OCI-M1 (cell line): ENCODE measurements at places on chromosomes 2 and 18.

DNA sequence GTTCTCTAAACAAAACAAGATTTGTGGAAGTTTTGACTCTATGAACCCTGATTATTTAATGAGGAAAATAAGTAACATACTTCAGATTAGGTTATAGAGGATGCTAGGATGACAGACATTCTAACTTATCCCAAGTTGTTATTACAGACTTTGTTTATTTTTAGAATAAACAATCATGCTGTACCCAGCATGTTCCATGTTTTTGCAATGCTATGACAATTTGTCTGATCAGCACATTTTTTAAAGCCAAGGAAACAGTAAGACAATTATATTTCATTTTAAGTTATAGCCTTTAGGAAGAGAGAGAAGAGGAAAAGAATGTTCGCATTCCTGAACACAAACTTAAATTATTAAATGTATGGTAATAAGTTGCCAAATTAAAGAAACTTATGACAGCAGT, 119.8 kb downstream of the KYNU start:
- no peak for DNase-seq

GRCh38 chr2:84641021-84641420, 124.7 kb downstream of the DNAH6 start:
- DNase-seq = no peak

DNA sequence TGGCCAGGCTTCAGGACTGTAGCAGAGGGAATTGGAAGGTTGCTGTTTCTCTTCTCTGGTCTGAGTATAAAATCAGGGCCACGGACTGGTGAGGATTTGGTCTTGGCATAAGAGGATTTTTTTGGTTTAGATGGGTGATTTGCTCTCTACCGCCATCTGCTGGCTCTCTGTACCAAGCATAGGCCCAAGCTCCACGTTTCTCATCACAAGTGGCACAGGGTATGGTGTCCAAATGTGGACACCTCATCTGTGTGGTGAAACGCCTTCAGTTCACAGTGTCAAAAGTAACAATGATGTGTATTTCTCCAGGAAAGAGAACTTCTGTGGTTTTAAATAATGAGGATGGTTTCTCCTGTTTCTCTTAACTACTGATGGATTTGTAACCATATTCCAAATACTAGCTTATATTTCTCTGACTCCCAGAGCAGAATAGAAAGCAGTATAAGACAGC, 115.1 kb downstream of the EML6 start:
- peak; percentile 74 for DNase-seq

DNA sequence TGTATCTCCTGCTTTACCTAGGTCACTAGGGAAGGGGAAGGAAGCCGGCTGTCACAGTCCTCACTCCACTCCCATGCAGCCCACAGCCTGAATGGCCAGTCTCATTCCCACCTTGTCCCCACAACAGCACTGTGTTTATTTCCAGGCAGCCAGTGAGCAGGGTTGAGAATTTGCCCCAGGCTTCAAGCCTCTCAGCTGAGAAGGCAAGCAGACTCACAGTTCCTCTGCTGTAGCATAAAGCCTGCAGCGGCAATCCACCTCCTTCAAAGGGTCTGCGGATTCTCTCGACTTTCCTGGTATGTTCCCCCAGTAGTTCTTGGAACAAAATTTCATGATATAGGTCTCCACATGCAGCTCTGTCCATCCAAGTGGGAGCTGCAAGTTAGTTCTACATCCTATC, 262.9 kb upstream of the GULP1 start:
- no peak for DNase-seq

DNA sequence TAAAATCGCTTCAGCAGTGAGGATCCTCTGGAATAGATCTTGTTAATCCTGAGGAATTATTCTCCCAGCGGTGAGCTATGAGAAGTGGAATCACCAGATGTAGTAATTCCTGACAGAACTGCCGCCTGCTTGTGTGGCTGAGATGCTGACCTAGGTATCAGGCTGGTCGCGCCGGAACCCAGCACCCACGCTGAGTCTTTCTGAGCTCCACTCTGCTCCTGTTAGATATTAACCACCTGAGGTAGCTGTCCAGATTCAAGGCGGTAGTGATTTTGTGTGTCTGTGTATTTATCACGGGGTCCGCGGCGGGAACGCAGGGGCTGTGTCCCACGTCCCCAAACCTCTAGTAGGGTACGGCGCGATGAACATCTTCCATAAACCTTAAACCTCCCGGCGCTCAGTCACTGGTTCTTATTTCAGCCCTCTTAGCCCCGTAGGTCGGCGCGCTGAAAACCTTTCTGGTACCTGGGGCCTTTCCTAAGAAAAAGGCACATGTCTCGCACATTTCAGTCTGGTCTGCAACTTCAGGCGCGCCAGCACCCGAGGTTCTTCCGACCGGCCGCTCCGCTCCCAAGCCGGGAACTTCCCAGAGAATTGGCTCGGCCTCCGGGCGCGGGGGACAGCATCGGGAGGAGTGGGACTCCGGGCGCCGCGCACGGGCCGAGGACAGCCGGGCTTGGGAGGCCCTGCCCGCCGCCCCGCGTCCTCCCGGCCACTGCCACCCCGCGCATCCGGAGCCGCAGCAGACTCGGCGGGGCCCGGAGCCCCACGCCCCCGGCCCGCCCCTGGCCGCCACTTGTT, 542 bp upstream of the CNNM3 start:
- peak; percentile 68 for DNase-seq

- DNase-seq = no peak
Measured at GRCh38 chr2:155030296-155030695, 331.8 kb downstream of the KCNJ3 start.

DNA sequence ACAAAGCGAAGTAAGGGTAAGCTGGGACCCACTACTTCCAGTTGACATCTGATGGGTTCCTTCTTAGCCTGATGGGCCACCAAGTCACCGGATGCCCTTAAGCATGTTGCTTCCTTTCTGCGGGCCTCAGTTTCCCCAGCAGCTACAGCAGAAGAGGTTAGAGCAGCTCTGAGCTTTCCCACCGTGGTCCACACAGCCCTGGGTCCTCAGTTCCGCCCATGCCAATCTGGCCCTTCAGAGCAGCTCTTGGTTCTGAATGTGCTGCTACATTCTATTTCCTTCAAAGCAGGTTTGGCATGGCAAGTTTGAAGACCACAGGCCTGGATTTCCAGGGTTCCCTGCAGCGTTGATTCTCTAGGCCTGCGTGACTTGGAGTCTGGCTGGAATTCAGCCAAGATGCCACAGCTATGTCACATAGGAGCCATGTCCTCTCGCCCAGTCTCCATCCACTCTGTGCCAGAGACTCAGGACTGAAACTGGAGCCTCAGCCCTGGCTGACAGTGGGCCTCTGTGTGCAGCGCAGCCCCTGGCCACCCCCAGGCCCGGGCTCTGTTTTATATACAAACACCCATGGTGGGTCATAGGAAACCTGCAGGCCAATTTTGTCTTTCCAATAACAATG, 79.6 kb downstream of the TFCP2L1 start:
- DNase-seq = no peak

DNA sequence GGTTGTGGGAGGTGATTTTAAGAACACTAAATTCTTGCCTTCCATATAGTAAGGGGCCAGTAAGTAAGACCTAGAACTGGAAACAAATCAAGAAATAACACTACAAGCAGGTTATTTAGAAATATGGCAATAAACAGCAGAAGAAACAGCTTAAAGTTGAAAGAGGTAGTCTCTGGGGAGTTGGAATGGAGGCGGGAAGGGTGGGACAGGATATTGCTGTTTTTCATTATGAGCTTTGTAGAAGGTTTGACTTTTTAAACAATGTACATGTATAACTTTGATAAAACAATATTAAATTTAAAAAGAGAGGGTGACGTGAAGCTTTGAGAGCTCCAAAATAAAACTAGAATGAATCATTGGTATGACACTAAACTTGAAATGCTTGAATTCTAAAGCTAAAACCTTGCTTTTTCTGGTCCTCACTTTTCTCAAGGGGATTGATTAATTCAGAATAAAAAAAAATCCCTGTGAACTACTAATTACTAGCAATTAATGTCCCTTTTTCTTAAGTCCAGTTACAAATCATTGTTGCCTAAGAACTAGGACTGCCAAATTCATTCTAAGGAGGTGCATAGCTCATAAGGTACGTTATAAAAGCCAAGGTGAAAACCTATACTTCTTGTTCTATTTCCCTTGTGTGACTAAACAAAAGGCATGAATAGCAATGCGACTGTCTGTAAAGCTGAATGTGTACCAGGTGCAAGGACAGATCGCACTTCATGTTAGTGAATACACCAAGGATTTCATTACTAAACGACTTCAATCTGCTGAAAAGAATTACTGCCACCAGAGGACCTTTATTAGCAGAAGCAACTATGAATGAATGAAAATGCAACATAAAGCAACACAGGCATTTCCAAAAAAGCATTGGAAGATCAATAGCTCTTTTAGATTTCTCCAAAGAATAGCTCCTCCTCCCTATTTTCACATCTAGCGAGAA, 177.5 kb downstream of the RBM43 start:
- DNase-seq = no peak

GRCh38 chr2:54954705-54955357, 95.4 kb downstream of the RTN4 start:
- DNase-seq = no peak

DNA sequence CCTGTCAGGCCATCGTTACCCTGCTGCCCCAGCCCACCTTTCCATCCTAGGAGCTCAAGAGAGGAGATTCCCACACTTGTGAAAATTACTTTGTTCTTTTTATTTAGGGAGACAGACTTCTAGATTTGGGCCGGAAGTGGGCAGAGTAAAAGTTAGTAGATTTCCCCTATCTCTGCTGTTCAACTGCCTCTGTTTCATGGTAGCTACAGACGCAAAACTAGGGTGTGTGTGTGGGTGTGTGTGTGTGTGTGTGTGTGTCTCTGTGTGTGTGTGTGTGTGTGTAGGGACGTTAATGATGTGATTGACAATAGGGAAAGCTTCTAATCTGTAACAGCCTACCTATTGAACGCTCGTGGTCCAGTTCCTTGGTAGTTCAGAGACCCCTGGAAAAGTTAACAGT, 438 bp downstream of the PSMA8 start:
- no peak for DNase-seq

DNA sequence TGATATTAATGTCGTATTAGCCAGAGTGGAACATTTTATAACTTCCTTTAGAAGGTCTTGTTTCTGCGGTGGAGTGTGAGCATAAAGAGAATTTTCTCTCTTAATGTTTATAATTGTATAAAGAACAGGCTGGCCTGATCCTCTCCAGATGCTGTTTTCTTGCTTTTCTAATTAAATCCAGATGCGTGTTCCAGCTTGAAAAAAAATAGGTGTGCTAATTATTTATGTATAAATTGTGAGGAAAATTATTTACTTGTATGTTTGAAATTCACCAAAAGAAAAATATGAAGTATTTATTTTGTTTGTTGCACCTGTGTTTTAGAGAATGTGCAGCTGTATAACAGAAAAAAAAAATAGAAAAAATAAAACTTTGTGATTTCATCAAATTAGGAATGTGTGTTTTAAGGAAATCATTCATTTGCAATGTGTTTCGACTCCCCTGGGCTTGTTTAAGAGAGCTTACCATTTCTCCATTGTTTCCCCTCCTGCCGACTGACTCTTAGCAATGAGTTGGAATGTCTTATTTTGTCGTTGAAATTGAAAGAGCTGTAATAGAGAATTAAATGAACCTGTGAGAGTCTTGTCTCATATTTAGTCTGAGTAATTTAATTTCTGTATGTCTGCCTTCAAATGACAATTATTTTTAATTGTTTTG, 220.1 kb upstream of the NXPH2 start:
- no peak for DNase-seq

DNA sequence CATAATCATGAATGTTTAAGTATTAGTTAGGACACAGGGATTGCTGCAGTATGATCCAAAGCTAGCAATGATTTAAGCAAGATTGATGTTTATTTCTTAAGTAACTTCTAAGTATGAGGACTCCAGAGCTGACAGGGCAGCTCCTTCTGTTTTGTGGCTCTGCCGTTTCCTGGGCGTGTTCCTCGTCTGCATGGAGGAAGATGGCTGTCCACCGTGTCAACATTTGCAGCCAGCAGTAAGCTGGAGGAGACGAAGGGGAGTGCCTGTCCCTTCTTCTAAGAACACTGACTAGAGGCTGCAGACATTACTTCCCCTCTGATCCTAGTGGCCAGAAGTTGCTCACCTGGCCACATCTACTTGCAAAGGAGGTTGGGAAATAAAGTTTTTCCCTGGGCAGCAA, 144.1 kb downstream of the MYO1B start:
- DNase-seq = no peak

- DNase-seq = no peak
Measured at GRCh38 chr2:88067598-88067997, at the start of gene SMYD1. Gene SMYD1 (plus strand): TSS chr2:88067825. CDS start chr2:88067865, 40 bp downstream.

- no peak for DNase-seq
Measured at GRCh38 chr2:120299561-120299960, 46.4 kb upstream of the INHBB start.

DNA sequence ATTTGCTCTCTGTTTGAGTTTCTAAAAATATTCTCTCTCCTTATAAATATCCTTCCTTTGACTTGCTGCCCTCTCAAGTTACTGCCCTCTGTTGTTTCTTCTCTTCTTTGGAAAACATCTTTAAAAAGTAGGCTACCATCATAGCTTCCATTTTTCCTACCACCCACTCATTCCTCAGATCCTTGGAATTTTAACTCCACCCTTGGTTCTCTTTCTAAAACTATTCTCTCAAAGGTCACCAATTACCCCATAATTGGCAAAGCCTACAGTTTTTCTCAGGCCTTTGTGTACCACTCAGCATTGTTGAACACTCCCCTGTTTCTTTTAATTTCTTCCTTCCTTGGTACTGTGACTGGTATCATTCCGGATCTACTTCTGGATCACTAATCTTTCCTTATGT, 43.0 kb upstream of the ITGAV start:
- no peak for DNase-seq

DNA sequence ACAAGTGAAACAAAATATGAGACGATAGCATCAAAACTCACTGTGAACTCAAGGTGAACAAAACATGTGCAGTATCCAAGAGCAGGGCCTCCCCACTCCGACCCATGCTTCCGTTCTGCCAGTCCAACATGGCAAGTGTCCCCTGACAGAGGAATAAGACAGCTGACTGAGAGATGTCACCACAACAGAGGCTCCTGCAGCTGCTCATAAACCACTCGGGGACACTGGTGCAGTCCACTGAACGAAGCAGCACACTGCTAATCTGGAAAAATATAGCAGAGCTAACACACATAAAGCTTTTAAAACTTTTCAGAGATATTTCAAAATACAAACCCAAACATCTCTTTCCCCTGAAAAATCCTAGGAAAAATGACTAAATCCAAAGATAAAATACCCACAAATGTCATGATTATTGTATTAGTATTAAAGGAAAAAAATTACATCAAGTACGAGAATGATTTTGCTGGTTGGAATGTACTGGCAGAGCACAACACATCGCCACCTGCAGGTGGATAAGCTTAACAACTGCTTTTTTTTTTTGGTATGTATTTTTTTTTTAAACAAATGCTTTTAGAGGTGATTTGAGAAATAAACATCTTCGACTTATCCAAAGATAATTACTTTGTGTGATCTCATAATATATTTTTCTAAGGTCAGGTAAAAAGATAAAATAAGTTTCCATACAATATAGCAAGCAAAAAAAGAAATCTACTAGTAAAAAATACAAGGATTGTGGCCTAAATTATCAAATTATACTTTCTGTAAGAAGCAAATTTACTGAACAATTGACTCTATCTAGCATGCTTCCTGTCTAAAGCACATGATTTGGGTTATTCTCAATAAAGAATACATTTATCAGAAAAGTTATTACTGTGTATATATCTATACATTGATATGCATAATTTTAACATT, 18.6 kb downstream of the THADA start:
- peak; percentile 74 for DNase-seq

- DNase-seq = no peak
Measured at GRCh38 chr2:178707476-178707875, 99.7 kb downstream of the TTN start.

GRCh38 chr2:128008074-128008672, 19.7 kb downstream of the SAP130 start:
- DNase-seq = peak; percentile 3
